ENCODE measurements at places on chromosomes 1 and 21.

GRCh38 chr1:40951943-40952743 lies 27.4 kb upstream of the CTPS1 start:
- DNase-seq: peak; percentile 62

DNA sequence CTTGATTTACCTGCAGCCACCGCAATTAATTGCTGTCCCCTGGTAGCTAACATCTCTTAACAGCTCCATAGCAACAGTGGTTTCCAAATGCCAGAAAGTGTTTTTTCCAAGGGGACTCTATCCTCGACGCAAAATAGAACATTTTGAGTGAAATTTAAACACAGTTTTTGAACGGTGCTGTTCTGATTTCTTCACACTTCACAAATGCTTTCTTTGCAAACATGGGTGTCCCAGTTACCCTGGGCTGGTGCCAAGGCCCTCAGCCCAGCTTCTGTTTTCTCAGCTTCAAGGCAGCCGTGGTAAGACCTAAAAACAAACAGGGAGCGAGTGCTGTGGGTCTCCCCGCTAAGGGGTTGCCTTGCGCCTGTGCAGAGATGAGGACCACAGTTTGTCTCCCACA lies 147.3 kb upstream of the VAMP3 start:
- no peak for DNase-seq

- DNase-seq: no peak
Observed at GRCh38 chr1:231527586-231528171, 790 bp upstream of the TSNAX start.

DNA sequence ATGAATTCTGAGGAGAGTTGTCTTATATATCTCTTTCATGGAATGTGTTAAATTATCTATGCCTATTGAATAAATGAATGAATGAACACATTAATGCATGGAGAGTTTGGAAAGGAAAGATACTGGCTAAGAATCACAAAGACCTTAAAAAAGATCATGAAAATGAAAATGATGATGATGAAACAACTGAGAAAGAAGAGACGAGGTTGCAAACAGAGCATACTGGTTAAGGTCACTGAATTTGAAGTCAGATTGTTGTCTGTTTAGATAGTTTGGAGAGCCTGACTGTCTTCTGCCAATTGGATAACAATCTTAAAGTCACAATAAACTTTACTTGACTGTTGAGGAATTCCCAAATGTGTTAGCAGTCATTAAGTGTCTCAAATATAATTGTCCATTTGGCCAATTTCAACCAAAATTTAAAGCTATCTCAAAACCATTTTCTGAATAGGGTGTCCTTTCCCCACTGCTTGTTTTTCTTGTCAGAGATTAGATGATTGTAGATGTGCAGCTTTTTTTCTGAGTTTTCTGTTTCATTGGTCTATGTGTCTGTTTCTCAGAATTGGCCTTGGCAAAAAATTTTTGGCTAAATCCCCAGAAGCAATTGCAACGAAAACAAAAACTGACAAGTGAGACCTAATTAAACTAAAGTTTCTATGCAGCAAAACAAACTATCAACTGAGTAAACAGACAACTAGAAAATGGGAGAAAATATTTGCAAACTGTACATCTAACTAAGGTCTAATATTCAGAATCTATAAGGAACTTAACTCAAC lies 132.2 kb downstream of the PTGER3 start:
- no peak for DNase-seq

- no peak for DNase-seq
Observed at GRCh38 chr1:230256896-230257295, 169.2 kb downstream of the PGBD5 start.

GRCh38 chr1:935751-936231 lies 12.1 kb downstream of the SAMD11 start:
- DNase-seq: no peak

DNA sequence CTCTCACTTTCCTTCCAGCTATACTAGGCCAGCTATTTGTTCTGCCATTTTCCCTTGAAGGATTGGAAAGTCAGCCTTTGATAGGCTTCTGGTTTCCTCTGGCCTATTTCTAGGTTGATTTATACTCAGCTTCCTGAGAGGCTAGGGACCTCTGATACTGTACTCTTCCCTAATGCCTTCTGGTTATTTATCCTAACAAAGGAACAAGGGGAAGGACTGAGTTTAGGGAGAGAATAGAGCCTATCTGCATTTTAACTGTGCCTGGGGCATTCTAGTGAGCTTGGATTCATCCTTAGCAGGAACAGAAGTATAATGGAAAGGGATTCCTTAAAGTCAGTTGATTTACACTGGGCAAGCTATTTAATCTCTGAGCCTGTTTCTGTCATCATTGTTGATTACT lies 11.8 kb upstream of the TMEM39B start:
- no peak for DNase-seq

DNA sequence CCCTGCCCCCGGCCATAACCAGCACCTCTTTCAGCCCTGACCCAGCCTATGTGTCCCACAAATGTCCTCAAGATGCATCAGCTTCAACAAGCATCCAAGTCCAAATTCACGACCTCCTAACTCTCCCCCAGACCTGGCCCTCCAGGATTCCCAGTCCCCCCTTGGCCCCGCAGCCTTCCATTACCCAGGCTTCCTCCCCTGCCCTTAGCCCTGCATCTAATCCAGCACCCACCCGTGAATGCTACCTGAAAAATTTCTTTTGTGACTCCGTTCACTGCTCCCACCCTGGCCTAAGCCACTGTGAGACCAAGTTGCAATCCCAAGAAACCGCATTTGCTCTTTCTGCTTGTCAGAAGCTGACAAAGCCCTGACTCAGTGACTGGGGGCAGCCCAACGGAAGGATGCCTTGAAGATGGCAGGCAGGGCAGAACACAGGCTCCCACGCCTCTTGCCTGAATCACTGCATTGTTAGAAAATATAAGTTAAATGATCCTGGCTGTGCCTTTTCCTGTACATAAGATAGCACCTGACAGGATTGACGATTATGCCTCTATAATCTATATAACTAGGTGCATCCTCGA lies 939 bp upstream of the MFAP2 start:
- no peak for DNase-seq

GRCh38 chr1:12383001-12383400 lies 153.2 kb downstream of the VPS13D start:
- no peak for DNase-seq

DNA sequence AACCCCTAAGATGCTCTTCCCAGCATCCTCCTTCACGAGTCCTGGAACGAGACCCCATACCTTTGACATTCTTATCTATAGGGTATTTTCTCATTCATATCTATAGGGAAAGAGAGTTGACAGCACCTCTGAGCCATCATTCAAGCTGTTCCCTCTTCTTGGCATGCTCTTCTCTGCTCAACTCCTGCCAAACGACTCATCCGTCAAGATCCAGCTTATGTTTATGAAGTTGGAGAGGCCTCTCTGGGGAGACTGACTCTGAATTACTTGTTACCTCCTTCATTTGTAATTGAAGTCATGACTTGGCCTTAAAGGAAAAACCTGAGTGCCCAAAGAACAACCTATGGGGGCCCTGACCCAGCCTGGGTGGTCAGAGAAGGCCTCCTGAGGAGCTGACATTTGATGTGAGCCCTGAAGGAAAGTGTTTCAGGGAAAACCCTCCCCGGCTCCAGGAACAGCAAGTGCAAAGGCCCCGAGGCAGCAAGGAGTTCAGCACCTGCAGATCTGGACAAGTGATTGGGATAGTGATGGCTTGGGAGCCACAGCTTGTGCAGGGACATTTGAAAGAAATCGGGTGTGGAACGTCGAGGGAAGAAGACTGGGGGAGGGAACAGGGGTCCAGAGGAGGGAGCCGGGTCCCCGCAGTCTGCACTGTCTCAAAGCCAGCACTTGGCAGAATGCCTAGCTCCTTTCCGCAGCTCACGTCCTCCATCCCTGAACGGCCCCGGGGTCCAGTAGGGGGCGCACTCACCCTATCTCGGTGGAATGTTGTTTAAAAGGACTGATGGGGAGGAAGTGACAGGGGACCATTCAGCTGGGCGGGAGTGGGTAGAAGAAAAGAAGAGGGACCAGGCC lies 14.0 kb upstream of the CDA start:
- DNase-seq: peak; percentile 22

GRCh38 chr21:39888848-39889247 lies 21.6 kb downstream of the PCP4 start:
- DNase-seq: no peak

- no peak for DNase-seq
Observed at GRCh38 chr1:230797942-230798365, 50.8 kb downstream of the CAPN9 start.

- peak; percentile 20 for DNase-seq
Observed at GRCh38 chr1:12480748-12481362, 137.2 kb downstream of the DHRS3 start.

DNA sequence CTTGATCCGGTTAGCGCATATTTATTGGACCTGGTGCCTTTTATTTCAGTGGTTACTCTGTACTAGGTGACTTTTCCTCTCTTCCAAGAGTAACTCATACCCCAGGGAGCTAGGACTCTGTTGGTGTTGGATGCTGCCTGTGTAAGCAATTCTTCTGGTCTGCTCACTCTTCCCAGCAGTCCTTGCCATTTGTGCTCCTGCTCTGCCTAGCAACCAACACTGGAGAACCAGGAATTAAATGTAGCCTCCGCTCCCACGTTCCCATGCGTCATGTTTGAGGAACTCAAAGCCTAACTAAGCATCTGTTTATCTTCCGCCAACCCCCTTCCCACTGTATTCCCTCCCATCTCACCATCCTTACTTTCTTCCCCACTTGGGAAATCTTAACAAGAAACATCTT lies 65.7 kb upstream of the RAVER2 start:
- DNase-seq: no peak

- no peak for DNase-seq
Observed at GRCh38 chr1:12714710-12715475, 1.0 kb upstream of the AADACL3 start.

- no peak for DNase-seq
Observed at GRCh38 chr1:162889989-162890388, 29.0 kb upstream of the CCDC190 start.

GRCh38 chr1:100394285-100394684 lies 42.0 kb downstream of the CDC14A start:
- no peak for DNase-seq

DNA sequence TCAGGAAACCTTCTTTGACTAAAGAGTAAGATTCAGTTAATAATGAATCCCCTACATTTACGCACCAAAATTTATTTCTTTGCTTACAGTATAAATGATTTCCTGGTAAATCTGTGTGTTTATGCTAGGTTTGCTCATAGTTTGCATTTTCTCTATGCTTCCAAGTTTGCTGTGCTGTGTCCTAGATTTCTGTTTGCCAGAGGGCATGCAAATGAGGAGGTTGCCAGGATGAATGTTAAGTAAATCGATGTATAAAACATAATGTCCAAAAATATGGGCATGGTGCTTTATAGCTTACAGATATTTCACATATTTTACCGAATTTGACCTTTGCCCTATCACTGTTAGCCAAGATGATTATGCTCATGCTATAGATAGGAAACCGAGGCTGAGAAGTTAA lies 63.8 kb downstream of the TBX19 start:
- DNase-seq: no peak

- peak; percentile 23 for DNase-seq
Observed at GRCh38 chr1:13960375-13960987, 260.5 kb downstream of the PRDM2 start.

- no peak for DNase-seq
Observed at GRCh38 chr1:79472067-79472656, 465.6 kb upstream of the ADGRL4 start.

GRCh38 chr21:26425576-26425975 lies 147.5 kb downstream of the CYYR1 start:
- no peak for DNase-seq

DNA sequence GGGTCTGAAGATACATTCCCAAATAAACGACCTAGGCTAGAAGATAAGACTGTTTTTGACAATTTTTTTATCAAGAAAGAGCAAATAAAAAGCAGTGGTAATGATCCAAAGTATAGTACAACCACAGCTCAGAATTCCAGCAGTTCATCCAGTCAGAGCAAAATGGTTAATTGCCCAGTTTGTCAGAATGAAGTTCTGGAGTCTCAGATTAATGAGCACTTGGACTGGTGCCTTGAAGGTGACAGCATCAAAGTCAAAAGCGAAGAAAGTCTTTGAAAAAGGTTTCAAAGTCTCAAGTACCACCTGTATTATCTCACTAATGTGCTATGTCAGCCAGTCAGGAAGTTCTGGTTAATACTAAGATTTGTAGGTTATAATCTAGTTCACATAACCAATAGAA lies 15.0 kb downstream of the SPRTN start:
- DNase-seq: no peak

DNA sequence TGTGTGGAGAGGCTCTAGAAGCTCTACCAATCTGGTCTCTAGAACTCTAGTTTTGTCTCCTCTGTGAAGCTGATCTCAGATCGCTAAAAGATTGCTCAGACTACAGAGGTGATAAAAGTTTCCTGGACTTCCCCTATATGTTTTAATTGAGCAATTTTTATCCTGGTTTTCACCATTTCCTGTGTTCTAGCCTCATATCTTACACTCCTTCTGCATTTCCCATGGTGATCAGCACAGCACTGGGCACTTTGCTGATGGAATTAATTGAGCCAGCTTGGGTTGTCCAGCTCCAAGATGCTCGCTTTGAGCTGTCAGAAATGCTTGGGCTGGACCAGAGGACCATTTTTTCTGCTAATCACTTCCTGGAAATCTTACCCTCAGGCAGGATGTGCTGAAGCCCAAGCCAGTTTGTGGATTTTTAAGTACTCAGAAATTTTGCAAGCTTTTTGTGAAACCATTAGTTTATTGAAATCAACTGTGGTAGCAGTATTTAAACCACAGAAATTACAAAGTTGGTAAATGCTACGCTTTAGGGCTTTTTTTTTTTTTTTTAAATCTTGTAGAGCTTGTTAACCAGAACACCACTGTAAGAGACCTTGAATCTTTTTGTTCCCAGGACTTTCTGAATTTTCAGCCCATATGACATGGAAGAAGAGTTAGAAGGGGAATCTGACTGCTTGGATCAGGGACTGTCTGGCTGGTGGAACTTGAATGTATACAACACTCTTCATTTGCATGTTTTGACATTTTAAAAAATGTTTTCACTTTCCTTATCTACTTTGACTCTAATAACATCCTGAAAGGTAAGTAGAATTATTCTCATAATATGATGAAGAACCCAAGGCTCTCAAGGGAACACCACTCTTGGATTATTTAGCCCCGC lies 28.4 kb downstream of the CD48 start:
- no peak for DNase-seq

DNA sequence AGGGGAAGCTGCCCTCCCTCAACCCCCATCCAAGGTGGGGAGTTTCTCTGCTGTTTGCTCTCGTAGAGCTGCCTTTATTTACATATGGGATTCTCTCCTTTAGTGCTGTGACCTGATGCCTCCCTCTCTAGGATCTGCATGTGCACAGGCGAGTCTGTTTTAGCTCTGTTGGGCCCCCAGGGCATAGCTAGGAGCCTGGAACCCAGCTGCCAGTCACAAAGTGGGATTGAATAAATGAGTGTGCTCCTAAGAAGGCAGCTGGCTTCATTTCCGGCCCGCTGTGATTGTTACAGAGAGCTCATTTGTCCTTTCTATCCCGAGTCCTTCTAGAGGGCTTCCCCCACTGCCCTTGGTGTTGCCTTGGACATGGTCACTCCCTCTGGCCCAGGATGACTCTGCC lies 176.6 kb downstream of the GRIK3 start:
- no peak for DNase-seq
